Putamen (tissue), 1 donor: ENCODE measurements at places on chromosomes 2 and 18.
A peak's percentile ranks its signal among the peaks of the same experiment; 100 is the strongest.

DNA sequence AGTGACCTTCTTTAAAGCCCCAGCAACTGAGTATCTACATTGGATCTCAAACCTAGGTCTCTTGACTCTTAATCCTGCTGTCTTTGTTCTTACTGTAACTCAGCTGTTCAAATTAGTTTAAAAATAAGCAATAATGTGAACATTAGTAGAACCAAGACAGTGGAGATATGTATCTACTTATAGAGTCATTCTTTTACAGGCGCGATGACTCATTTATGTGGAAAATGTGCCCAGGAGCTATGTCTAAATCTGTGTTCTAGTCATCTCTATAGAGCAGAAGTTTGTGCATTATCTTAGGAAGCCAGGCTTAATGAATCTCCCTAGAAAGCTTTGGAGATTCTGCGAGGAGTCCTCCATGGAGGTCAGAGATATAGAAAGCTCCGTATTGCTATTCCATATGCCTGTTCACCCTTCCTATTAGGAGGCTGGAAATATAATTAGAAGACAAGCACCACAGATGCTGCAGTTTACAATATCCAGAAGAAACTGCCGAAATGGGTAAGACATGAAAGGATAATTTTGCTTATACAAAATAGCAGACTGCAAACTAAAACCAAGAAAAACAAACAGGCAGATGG is 211.6 kb downstream of the TRIB2 start:
- no peak for DNase-seq

- DNase-seq, result no peak
Observed at GRCh38 chr2:206378835-206379234, 64.5 kb upstream of the ADAM23 start.

DNA sequence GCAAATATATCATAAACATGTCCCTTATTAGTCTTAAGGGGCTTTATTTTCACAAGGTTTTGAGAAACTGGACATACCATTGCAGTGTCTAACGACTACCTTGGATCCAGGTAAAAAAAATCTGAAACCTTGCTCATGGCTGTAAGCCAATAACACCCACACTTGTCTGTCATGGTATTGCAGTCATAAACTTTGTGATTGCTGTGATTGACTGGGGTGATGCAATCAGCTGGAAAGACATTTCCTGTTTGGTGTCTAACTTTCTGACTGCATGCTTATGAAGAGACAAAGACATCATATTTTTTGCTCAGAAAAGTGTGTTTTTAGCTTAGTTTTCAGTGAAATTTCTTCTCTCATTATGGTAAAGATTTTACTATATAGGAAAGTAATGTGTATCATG is 635.0 kb downstream of the TSN start:
- no peak for DNase-seq

GRCh38 chr2:46335391-46336282 is 38.4 kb downstream of the EPAS1 start:
- DNase-seq, result peak; percentile 47

DNA sequence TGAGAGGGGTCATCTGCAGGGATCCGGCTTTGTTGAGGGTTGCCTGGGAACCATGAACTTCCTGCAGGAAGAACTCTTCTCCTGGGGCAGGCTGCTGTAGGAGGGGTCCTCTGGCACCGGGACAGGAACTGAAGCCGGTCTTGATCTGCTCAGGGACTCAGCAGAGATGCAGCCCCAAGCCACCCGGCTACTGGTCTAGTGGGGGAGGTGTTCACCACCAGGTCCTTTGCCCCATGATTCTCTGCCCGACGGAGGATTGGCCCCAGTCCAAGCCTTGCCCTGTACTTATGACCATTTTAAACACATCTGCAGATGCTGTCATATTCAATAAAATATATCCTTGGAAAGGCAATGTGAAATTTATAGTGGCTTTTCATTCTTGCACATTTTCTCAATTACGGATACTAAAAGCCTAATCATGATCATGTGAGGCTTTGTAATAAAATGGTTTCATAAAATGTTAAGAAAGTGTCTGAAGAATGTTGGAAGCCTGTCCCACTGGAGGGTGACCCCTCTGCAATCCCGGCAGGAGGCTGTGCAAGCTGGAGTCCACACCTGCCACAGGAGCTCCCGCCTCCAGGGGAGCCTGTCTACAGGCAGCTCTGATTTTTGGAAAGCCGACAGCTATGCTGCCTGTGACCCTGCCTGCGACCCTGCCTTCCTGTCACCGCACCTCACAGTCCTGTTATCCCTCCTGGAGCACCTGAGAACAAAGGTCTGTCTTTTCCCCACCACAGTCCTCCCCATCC is 98.8 kb upstream of the TAF1B start:
- DNase-seq, result no peak

GRCh38 chr2:96916156-96916630 is 46.3 kb upstream of the SEMA4C start:
- peak; percentile 77 for DNase-seq

- DNase-seq, result no peak
Observed at GRCh38 chr2:43218702-43219382, 7.6 kb downstream of the ZFP36L2 start.

GRCh38 chr2:23323917-23324680 is 60.9 kb upstream of the KLHL29 start:
- no peak for DNase-seq

DNA sequence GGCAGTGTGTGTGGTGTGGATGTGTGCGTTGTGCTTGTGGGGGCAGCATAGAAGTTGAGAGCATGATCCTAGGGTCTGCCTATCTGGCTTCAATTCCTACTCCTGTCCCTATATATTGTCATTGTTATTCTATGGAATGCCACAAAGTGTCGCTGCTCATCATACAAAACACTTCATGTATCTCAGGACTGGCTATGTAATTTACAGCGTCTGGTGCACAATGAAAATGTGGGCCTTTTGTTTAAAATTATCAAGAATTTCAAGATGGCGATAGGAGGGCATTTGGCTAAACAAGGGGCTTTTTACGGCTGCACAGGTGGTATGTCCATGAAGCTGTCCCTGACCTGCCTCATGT is 3.4 kb downstream of the SERPINB2 start:
- DNase-seq, result no peak

GRCh38 chr2:40556293-40556692 is 104.4 kb upstream of the SLC8A1 start:
- no peak for DNase-seq

GRCh38 chr2:227461811-227462461 is 10.0 kb upstream of the AGFG1 start:
- DNase-seq, result no peak

GRCh38 chr2:135818937-135819610 is 17.9 kb downstream of the LCT start:
- no peak for DNase-seq

DNA sequence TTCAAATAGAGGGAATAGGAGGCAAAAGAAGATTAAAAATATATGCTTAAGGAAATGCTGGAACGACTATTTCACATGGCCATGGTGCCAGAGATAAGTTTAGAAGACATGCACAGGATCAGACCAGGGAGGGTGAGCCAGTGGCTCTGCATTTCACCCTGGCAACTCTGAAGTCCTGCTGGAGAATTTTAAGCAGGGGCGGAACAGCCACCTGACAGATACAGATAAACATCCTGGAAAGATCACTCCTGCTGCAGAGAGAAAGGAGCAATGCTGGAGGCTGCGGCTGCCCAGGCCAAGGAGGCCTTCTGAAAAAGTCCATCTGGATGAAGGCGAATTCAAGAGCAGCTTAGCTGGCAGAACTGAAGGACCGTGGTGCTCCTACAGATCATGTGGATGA is 755.9 kb downstream of the RNF144A start:
- DNase-seq, result no peak

GRCh38 chr2:175353275-175353674 is 171.8 kb upstream of the ATP5MC3 start:
- no peak for DNase-seq

DNA sequence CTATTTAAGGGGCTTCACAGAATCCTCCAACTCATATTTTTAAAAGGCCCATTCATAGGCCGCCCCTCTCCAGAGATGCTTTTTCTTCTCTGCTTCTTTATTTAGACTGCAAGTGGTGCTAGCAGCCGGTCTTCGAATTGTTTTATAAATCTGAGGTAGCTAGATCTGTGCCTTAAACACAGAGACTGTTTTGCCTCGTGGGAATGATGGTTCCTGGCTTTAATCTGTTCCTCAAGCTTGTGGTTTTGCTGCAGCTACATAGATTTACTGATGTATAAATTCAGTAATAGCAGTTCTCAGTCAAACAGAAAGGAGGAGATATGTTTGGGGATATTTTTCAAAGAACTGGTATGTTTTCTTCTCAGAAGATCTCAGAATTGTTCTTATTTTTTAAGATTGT is 45.3 kb downstream of the TNFRSF11A start:
- no peak for DNase-seq

- DNase-seq, result no peak
Observed at GRCh38 chr2:7792031-7792651, 874.9 kb downstream of the RNF144A start.

DNA sequence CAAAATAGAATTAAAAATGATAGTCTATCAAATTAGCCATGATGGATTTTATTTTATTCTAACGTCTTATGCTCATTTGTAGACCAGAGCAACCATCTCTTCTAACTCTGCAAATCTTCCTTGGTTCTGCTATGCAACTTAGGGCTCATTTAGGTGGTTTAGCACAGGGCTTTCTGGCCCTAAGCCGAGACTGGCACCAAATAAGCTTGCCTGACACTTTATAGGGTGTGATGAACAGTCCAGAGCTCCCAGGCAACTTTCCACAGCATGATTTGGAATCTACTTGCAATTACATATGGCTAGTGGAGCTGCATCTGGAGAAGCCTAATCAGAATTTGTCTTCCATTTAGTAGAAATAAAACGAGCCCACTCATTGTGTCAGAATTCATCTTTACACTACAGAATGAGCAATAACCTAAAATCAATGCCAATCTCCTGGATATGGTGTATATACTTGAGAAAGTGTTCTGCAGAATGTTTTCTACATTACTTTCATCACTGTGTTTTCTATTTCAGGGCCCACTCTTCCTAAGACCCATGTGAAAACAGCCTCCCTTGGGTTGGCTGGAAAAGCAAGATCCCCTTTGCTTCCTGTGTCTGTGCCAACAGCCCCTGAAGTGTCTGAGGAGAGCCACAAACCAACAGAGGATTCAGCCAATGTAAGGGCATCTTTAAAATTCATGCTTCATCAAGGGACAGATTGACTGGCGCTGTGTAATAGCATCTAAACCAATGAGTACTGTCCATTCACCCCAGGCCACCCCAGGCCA is 698.2 kb downstream of the MBD2 start:
- DNase-seq, result no peak

DNA sequence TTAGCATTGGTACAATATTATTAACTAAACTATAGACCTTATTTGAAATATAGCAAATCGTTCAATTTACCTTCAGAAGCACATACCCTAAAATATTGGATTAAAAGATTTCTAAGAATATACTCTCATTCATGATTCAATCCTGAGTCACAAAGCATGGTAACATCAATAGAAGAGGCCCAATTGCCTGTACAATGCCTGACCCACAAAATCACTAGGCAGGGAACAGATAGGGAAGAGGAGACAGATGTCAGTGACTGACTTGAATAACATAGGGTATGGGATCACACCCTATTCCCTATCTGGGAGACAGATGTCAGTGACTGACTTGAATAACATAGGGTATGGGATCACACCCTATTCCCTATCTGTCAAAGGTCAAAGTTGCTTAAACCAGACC is 611.6 kb upstream of the VRK2 start:
- no peak for DNase-seq

DNA sequence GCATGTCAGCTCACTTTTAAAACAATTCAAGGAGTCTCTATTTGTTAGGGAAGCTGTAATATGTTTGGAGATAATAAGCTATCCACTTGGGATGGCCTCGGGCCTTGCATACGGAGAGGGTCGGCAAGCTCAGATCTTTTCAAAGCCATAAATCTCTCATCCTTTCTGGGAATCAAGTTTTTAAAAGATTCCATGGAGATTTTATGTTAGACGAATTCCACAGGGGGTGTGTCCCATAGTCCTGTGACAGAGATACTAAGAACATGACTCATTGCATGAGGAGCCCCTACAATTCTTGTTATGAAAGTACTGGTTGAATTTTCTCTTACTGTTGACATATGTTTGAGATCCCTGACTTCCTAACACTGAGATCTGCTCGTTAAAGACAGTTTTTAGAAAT is 108.7 kb downstream of the FEZ2 start:
- no peak for DNase-seq

GRCh38 chr2:153005071-153005730 is 286.8 kb downstream of the ARL6IP6 start:
- peak; percentile 8 for DNase-seq

DNA sequence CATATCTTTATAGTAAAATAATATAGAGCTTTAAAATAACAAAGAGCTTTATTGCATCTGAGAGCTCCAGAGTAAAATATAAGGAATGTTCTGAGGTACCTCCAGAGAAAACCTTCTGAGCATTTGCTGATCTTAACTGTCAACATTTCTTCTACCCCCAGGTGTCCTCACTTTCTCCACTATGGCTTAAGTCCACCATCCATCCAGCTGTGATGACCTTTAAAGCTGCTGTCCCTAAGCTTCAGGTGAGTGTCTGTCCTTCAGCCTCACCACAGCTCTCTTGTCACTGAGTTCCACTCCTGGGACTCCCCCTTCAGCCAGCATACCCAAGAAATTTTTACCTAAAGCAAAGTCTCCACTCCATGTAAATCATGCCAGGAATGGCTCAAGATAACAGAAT is 137.9 kb downstream of the MYO5B start:
- DNase-seq, result no peak

DNA sequence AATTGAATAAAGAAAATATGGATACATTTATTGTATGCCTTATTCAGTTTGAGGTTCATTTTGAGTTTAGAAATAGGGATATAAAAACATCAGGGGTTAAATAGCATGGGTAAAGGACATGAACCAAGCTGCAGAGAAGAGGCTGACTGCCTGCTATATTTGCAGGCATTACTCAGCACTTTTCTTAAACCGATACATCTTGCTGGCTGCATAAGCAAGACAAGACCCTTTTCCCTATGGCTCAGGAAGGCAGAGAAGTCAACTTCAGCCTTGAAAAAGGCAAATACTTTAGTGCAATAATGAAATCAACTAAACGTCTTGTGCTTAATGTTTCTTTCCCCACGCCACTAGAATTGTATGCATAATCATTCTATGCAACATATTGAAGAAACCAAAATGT is 36.4 kb downstream of the SCN1A start:
- no peak for DNase-seq

GRCh38 chr2:98927027-98927426 is 9.0 kb downstream of the CRACDL start:
- DNase-seq, result no peak
